ENCODE measurements at places on chromosomes 5 and 9.

DNA sequence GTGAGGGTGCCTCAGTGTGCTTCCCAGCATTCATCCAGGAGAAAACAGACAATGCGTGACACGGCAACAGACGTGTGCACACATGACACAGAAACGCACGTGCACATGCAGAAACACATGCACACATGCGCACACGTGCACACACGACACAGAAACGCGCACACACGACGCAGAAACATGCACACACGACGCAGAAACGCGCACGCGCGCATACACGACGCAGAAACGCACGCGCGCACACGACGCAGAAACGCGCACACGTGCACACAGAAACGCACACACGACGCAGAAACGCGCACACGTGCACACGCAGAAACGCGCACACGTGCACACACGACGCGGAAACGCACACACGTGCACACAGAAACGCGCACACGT is 16.5 kb downstream of the TPPP start:
- no peak for DNase-seq

- DNase-seq = no peak
Measured at GRCh38 chr9:108311745-108312144, 544.0 kb downstream of the ACTL7B start.

- DNase-seq = peak; percentile 41
Measured at GRCh38 chr9:74643303-74643923, 146.3 kb downstream of the RORB start.

- DNase-seq = no peak
Measured at GRCh38 chr9:124388275-124389048, 26.8 kb downstream of the PSMB7 start.

GRCh38 chr5:39628348-39628747 is 203.6 kb upstream of the DAB2 start:
- DNase-seq = no peak

GRCh38 chr5:17223367-17224185 is 6.1 kb downstream of the BASP1 start:
- DNase-seq = no peak

All from NCI-H524 (cell line).